Sigmoid colon (tissue), 7 donors: ENCODE measurements at places on chromosomes 7 and 10.

- DNase-seq: peak; percentile 61
These were observed 131.3 kb upstream of the FAM20C start for GRCh38 chr7:61111-61510.

GRCh38 chr7:148056406-148056805 lies 534.2 kb upstream of the C7orf33 start:
- DNase-seq: no peak

DNA sequence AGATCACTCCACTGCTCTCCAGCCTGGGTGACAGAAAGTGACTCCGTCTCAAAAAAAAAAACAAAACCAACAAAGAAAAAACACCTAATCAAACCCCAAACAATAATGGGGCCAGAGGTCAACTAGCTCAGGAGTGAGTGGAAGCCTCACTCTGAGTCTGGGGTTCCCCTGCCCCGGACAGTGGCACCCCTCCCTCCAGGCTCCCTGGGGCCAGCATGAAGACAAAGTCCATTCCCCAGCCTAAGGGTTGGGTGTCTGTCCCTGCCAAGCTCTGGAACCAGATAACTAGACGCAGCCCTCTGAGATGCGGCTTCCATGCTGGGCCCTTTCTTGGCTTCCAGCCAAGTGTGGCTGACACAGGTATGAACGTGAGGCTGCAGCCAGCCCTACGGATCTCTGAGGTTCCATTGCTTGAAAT lies 1.7 kb upstream of the FUOM start:
- DNase-seq: no peak

DNA sequence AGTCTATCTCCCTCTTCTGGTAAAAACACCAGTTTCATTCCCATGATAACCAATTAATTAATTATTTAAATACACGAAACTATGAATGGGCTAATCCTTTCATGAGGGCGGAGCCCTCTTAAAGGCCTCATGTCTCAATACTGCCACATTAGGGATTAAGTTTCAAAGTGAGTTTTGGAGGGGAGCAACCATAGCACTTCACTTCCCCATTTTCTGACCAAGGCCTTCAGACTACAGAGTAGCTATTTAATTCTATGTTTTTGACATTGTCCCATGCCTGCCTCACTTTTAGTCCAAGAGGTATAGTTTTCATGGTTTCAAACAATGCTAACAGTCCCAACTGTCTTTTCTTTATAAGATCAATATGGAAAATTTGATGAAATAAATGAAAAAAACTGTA lies 618.6 kb downstream of the ZWINT start:
- DNase-seq: no peak

GRCh38 chr10:127424594-127425264 lies 124.4 kb upstream of the NPS start:
- peak; percentile 83 for DNase-seq

GRCh38 chr10:75404815-75405597 lies 3.4 kb upstream of the ZNF503 start:
- no peak for DNase-seq
